ENCODE measurements at places on chromosomes 16 and 17. TPM values are rescaled to one million over a fixed set of nuclear protein-coding genes. Genes with fewer than 3 reads are reported as not detected.

DNA sequence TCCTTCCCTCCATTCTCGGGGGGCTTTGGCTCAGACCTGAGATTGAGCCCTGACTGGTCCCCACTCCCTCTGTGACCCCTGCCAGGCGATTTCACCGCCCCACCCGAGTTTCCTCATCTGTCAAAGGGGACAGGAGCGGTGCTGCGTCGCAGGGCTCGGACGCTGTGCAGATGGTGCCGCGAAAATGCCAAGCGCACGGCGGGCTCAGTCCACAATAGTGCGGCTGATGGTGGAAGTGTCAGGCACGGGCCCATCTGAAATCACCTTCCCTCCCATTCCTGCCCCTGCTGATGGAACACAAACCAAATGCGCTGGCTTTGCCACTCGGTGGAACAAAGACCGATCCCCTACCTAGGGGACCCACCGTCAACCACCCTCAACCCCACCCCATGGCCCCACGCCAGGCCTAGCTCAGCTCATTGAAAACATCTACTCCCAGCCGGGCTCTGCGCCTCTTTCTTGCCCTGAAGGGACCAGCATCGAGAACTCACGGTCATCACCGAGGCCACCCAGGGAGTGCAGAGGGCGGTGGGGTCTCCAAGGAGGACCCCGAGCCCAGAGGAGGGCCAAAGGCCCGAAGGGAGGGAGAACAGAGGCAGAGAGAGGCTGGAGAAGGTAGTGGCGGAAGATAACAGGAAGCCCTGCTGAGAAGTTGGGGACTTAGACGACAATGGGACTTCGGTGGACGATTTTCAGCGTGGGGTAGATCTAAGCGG is 1.4 kb downstream of the CARHSP1 start:
- DNase-seq, result no peak

DNA sequence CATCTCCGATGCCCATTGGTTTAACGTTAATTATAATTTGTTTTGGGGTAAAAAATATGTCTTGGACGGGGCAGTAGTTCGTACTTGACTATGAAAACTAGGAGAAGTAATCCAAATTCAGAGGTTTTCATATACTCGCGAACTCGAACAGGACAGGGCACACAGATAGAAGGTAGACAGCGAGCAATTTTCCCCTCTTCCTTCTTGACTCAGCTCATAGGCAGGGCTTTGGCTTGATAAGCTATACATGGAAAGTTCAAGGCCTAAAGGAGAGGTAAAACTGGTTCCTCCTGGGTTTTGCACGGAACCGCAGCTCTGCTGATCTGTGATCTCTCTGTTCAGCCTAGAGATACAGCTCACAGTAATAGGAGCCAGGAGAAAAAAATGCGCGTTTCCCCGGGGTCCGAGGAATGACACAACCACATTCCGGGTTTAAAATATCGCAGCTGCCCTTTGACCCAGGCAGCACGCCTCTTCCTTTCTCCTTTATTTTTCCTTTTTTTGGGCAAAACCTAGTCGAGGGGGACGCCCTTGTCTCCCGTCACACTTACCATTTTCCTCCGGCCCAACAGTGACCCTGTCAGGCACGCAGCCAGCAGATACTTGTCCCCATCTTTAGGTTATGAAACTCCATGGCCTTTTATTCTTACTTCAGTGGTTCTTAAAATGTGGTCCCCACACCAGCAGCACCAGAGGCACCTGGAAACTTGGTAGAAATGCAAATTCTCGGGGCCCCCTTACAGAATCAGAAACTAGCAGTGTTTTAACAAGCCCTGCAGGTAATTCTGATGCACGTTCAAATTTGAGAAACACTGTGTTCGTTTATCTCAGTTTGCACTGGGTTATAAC is 1.7 kb upstream of the LASP1 start:
- DNase-seq, result no peak

- no peak for DNase-seq
These were observed 15.4 kb upstream of the HOXB9 start for GRCh38 chr17:48641541-48642058.

DNA sequence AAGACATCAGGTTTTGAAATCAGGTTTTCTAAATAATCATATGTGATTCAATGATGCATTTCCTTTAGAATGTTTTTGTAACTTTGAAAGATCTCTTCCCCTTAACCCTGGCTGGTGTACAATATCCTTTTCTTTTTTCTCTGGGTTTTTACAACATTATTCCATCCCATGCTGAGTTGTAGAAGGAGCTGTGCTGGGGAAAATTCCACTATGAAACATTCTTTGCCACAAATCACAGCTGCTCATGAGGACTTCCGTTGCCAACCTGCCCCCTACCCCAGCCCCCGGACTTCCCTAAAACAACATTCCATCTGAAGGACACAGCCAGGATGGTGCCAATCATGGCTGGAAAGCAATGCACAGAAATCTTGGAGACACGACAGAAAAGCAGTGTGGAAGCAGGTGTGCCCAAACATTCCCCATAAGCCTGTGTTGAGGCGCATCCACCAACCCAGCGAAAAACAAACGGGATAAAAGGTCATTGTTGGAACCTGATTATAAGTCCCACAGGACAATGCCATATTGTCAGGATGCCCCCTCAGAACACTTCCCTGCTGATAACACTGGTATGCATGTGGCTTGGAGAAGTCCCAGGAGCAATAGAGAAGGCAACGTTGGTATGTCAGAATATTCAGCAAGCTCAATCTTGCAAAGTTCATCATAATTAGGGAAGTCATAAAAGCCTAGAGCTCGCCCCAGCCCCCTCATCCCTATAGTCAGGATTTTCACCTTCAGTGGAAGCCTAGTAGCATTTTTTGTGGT is 475.0 kb downstream of the HS3ST3B1 start:
- no peak for DNase-seq

KCNG4 gene
- total RNA-seq, result not detected

GRCh38 chr16:1333854-1334700 is 632 bp downstream of the BAIAP3 start:
- no peak for DNase-seq

PYDC1 gene
- not detected for total RNA-seq

GRCh38 chr17:4194796-4195195 is 51.8 kb downstream of the CYB5D2 start:
- DNase-seq, result no peak

DNA sequence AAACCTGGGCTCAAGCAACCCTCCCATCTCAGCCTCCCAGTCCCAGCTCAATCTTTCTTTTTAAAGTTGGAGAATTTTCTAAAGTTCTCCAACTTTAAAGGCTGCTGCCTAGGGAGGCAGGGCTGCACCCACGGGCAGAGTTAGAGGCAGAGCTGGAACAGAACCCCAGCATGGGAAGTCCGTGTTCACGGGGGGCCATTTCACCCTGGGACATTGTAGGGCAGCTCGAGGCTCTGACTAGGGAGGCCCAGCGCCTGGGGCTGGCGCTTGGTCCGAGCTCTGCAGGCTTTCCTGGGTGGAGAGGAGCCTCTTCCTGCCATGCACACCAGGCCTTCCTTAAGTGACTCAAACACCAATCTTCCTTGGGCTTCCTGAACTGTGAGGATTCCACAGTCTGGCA is 70.2 kb downstream of the CYLD start:
- DNase-seq, result no peak

GRCh38 chr16:25078386-25078978 is 33.1 kb upstream of the LCMT1 start:
- DNase-seq, result no peak

- no peak for DNase-seq
These were observed 536.1 kb downstream of the MAF start for GRCh38 chr16:79064256-79064972.

GRCh38 chr16:79797486-79797885 is 196.9 kb upstream of the MAF start:
- no peak for DNase-seq

ZPBP2 gene
- total RNA-seq, result not detected

GRCh38 chr16:67923414-67924116 is 8.1 kb downstream of the CTRL start:
- no peak for DNase-seq

DNA sequence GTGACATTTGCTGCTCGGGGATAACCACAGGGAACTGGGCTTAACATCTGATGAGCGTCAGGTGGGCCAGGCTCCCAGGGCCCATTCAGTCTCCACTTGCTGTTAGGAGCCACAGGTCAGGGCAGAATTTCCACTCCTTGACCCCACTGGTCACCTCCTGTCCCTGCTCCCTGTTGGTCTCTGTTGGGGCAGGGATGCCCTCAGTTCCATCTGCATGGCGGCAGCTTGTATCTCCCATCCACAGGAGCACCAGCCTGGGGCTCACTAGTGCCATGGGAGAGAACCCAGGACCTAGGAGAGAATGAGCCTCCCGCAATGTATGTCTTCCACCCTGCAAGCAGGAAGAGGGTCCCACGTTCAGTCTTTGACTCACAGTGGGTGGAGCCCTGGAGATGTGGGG is 212.1 kb downstream of the CCDC182 start:
- no peak for DNase-seq

DNA sequence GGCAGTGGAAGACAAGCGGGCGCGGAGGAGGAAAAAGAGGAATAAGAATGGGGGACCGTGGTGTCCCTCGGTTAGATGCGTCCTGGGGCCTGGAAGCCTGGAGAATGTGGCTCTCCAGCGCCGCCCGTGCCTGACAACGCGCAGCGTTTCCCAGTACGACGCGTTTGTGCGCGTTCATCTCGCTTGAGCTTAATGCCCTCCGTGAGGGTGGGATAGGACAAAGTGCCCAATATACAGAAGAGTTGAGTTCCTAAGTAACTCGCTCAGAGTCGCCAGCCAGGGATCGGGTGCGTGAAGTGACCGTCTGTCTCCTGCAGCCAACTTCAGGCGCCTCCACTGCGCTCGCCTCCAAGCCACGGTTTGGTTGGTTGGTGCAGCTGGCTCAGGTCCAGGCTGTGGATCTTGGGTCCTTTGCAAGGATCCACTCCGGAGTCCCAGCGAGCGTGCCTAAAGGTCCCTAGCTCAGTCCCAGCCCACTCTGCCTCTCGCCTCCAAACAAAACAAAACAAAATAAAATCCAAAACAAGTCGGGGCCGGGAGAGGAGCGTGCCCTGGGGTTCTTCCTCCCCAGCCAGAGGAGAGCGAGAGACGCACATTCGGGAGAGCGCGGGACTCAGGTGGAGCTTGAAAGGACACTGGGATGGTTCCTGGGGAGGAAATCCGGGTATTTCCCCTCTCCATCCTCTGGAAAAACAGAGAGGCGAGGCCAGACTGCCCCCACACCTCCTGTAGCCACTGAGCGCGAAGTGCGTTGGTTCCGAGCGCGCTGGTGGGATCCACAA is 974 bp downstream of the GALR2 start:
- no peak for DNase-seq

DNA sequence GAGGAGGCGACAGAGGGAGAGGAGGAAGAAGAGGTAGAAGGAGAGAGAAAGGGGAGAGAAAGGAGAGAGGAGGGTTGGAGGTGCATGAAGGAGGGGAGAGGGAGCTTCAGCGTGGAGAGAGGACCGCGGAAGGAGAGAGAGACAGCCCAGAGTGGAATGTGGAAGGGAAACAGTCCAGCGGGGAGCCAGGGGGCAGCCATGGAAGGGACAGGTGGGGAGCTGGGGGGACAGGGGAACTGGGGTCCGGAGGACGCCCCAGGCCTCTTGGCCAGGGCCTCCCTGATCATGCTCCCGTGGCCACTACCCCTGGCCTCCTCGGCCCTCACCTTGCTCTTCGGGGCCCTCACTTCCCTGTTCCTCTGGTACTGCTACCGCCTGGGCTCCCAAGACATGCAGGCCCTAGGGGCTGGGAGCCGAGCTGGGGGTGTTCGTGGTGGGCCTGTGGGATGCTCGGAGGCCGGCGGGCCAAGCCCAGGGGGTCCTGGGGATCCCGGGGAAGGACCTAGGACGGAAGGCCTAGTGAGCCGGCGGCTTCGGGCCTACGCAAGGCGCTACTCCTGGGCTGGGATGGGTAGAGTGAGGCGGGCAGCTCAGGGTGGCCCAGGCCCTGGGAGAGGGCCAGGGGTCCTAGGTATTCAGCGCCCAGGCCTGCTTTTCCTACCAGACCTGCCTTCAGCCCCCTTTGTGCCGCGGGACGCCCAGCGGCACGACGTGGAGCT is 759 bp downstream of the ASPHD1 start:
- DNase-seq, result no peak

SLFN14 gene
- total RNA-seq, result not detected

MYCBPAP gene
- 2.2 TPM for total RNA-seq

GAST gene
- not detected for total RNA-seq

GRCh38 chr16:1871974-1872635 is at the start of gene MEIOB:
TSS of gene MEIOB (minus strand) at chr16:1872164. CDS start at chr16:1868175, 3,989 bp downstream.
- no peak for DNase-seq

GRCh38 chr17:50589095-50589705 is 28.7 kb downstream of the CACNA1G start:
- no peak for DNase-seq

SLC13A2 gene
- not detected for total RNA-seq

GRCh38 chr16:78842950-78843349 is 743.5 kb downstream of the WWOX start:
- DNase-seq, result no peak

DNA sequence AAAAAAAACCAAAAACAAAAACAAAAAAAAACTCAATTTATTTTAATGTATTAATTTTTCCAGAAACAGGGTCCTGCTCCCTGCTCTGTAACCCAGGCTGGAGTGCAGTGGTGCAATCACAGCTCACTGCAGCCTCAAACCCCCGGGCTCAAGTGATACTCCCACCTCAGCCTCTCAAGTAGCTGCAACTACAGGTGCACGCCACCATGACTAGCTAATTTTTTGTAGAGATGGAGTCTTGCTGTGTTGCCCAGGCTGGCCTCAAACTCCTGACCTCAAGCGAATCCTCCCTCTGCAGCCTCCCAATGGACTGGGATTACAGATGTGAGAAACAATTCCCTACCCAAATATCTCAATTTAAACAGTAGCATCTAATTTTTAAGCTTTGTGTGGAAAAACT is 25.2 kb upstream of the EMP2 start:
- DNase-seq, result no peak
